ENCODE measurements at places on chromosomes 7 and 10.

DNA sequence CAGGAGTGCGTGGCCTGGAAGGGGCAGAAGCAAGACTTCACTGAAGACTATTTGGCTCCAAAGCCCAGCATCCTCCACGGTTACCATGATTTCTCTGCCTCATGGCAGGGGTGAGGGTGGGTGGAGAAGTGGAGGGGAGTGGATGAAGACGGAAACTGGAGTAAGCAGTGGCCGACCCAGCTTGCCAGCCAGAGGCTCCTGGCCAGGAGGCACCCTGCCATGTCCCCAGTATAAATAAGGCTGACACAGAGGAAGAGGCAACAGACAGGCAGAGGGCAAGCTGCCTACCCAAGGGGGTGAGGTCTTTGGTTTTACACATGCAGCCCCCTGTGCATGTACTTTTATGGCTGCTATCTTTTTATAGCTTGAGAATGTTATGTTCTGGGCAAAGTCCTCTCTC is 102.6 kb upstream of the TBX20 start:
- DNase-seq = no peak

DNA sequence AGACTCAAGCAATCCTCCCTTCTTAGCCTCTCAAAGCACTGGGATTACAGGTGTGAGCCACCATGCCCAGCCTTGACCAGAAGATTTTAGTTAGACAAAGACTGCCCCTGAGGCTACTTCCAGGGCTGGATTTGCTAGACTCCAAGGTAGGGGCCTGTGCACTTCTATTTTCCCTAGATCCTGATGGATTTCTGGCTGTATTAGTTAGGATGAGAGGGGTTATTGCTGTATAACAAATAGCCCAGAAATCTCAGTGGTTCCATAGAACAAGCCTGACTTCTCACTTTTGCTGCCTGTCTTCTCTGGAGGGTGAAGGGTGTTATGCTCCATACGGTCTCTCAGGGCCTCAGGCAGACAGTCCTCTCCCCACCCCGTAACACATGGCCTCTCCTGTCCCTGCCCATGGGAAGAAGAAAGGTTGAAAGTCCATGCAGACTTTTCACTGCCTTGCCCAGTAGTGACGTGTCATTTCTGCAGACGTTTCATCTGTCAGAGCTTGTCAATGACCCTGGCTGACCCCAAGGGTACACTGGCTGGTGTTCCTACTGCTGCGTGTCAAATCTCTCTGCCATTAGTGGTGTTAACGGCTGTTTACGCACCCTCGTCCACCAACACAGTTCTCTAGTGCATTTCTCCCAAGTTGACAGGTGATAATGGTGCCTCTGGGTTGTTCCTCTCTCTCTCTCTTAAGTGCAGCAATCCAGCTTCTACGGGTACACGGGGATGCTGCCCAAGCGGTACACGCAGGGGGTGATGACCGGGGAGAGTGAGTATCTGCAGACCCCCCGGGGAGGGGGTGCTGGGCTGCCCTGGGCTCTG is 11.6 kb downstream of the SLC29A4 start:
- DNase-seq = no peak

DNA sequence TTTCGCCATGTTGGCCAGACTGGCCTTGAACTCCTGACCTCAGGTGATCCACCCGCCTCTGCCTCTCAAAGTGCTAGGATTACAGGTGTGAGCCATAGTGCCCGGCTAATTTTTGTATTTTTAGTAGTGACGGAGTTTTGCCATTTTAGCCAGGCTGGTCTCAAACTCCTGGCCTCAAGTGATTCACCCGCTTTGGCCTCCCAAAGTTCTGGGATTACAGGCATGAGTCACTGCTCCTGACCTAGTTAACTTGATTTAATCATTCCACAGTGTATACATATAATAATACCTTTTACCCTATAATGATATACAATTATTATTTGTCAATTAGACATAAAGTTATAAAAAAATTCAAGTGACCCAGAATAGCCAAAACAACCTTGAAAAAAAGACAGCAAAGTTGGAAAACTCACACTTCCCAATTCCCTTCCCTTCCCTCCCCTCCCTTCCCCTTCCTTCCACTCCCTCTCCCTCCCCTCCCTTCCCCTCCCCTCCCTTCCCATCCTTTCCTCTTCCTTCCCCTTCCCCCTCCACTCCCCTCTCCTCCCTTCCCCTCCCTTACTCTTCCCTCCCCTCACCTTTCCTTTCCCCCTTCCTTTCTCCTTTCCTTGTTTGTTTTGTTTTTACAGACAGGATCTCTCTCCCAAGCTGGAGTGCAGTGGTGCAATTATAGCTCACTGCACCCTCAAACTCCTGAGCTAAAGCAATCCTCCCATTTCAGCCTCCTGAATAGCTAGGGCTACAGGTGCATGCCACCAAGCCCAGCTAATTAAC is 14.8 kb upstream of the ZMIZ2 start:
- no peak for DNase-seq

- no peak for DNase-seq
Measured at GRCh38 chr10:131226446-131227162, 84.9 kb downstream of the TCERG1L start.

GRCh38 chr7:107179326-107180164 is 10.7 kb downstream of the HBP1 start:
- DNase-seq = no peak

DNA sequence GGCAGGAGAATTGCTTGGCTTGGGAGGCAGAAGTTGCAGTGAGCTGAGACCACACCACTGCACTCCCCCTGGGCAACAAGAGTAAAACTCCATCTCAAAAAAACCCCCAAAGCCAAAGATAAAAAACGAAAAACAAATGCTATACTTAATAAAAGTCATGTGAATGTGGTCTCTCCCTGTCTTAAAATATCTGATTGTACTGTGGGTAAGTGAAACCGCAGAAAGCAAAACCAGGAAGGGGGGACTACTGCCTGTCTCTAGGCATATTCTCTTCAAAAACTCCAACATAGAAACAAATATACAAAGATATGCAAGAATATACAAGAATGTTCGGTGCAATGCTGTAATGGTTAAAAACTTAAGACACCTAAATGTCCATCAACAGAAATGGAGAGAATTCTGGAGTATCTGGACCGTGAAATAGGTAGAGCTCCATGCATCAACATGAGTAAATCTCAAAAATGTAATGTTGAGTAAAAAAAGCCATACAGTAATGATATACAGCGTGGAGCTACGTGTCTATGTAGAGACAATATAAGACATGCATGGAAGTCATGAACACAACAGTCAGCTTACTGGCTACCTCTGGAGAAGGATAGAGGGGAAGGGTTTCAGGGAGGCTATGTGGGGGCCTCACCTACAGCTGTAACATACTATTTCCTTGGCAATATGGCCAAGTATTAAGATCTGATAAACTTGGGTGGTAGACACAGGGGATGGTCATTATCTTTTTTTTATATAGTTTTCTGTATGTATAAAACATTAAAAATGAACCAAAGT is 2.1 kb downstream of the ZNF394 start:
- no peak for DNase-seq

DNA sequence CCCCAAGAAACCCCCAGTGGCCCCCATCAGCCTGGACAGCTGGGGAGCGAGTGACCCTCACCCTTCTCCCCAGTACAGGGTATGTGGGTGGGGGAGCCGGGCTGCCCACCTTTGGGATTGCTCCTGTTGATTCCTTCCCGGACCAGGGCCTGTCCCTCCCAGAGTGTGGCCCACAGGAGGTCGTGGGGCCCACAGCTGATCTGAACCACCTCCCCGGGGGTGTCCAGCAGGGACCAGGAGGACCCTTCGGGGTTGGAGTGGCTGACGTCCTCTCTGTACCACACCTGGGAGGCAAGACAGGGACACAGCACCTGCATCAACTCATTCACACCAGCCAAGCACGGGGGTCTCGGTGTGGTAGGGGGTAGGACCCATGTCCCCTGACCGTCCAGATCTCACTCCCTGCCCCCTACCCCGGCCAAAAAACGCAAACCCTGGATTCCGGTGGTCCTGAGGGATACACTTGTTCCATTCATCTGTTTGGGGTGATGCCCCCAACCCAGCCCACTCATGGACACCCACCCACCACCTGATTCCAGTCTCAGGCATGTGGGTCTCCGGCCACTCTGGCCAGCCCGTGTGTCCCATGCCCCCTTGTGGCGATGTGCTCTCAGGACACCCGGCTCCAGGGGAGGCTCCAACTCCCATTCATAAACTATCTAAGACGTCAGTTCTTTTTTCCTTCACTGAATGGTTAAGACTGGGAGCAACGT is 10.9 kb downstream of the TECPR1 start:
- peak; percentile 22 for DNase-seq

DNA sequence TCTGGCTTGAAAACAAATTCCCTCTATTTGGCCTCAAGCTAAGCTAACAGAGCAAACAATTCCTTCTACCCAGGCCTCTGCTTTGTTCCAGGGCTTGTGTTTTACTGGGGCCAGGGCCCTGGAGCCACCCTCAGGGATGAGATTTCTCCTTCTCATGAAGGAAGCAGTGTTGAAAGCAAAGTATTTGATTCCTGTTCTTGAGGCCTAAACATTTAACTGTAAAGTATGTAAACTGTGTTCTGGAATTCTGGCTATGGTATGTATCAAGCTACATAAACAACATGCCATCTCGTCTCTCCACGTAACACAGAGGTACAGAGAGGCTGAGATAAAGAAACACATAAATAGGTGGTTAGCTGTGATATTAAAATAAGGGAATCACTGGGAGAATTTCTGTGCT is 81.8 kb downstream of the HERPUD2 start:
- DNase-seq = no peak

DNA sequence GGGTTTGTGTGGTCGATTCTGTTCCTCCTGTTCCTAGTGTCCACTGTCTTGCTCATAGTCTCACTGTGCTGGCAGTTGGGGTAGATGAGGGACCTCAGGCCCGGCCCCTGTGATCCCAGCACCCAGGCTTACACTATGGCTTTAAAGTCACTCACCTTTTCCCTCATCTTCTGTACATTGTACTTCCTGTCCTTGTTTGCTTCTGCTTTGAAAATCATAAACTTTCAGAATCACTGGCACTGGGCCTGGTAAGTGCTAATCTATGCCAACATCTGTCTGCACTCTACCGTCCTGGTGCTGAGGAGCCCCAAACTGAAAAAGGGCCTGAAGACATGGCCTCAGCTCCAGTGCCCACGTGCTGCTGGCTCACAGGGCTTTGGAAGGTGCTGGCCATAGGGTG is 5.7 kb upstream of the TAS2R60 start:
- DNase-seq = no peak

DNA sequence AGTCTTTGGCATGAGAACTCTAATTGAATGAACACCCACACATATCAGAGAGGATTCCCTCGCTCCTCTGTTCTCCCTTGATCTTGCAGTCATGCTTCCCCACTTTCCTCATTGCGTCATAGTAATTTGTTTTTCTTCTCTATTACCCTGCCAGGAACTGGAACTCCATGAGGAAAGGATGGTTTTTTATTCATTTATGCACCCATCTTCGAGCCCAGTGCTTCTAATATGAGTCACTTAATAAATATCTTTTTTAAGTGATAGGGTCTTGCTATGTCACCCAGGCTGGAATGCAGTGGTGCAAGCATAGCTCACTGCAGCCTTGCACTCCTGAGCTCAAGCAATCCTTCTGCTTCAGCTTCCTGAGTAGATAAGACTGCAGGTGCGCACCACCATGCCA is 83.5 kb downstream of the OTUD1 start:
- no peak for DNase-seq

Measured in globus pallidus (tissue), 1 donor.